CD4-positive, alpha-beta T cell treated with Interleukin-10 for 1 hour (primary cell): ENCODE measurements at places on chromosomes 6 and 20.

DNA sequence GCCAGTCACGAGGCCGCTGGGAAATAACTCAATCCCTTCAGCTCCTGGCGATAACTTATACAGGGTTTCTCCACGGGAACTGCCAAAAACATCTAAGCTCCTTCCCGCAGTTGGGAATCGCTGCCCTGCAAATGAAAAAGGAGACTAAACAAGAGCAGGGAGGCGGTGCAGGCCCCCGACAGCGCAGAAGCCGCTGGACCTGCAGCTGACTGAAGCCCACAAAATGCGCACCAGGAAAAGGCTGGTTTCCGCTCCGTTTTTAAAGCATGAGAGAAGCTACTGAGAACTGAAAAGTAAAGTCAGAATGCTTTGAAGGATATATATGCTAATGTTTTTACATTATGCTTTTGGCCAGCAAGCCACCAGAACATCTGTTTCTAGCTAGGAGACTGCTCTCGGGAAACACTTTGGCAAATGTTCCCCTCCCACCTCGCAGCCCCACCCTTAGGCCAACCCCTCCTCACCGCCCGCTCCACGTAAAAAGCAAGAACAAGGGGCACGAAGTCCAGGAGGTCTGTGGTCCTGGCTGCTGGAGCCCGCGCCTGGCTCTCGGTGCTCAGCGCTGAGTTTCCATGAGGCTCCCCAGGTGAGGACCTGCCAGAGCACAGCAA, 90.5 kb downstream of the SOD2 start:
- DNase-seq, result no peak

DNA sequence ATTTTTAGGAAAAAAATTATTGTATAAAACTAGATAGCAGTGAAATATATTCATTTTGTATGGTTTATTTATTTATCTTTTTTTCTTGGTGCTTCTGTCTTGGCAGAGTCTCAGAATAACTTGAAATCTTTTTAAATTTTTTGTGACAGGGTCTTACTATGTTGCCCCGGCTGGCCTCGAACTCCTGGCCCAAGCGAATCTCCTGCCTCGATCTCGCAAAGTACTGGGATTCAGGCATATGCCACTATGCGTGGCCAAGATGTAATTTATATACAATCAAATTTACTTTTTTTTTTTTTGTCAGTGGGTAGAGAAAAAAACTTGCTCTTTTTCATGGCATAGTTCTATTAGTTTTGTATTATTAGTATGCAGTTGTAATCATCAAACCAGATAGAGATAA, 13.7 kb downstream of the CBFA2T2 start:
- DNase-seq, result no peak

GRCh38 chr6:2993755-2994317, 5.9 kb upstream of the NQO2 start:
- no peak for DNase-seq

- peak; percentile 58 for DNase-seq
Observed at GRCh38 chr20:44736170-44737021, 9.3 kb upstream of the KCNK15 start.

- DNase-seq, result no peak
Observed at GRCh38 chr6:39223061-39223460, 6.2 kb downstream of the KCNK5 start.

- DNase-seq, result no peak
Observed at GRCh38 chr6:170237999-170238740, 52.7 kb downstream of the DLL1 start.

GRCh38 chr20:23296841-23297701, 53.5 kb upstream of the NXT1 start:
- no peak for DNase-seq

GRCh38 chr6:72267470-72267869, 354.4 kb upstream of the KCNQ5 start:
- no peak for DNase-seq

DNA sequence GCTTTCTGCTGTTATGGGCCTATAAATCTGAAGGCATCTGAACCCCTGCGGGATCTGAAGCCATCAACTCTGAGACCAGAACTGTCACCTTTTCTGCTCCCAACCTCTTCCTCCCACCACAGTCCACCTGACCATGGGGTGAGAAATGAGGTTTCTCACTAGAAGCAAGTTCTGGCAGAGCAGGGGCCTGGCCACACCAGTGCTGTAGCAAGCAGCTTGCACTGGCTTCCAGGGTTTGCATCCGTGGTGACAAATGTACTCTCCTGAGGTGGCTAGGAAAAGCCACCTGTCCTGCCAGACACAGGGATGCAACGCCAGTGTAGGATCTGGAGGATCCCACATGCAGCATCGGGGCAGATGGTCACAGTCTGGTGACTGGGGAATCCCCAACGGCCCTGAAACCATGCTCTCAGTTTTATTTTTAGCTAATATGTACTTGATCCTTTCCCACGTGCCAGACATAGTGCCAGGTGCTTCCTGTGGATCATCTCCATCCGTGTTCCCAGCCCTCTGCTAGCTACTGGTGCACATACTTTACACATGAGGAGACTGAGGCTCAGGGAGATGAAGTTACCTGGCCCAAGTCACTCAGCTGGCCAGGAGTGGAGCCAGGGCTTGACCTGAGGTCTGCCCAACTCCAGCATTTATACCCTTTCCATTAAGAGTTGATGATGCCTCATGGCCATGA, 122.1 kb upstream of the SPACA1 start:
- peak; percentile 24 for DNase-seq

DNA sequence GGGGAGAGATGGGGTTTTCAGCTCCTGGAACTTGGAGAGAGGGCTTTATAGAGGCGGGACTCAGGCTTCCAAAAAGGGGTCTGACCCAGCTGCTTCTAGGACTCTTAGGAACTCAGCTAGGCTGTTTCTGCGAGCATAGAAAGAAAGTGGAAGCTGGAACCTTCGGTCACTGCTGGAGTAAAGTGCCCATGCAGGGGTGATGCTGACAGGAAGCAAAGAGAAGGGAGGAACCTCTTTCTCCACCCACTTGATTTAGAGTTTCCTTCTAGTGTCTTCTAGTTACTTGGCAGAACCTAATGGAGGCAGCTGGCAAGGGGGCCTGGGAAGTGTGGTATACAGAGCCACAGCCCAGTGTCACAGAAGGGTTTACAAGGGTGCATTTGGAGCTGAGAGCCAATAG, 283.6 kb downstream of the QKI start:
- no peak for DNase-seq
